Kidney (tissue), 22 donors: ENCODE measurements at places on chromosomes 4 and X. TPM values are rescaled to one million over a fixed set of nuclear protein-coding genes. Genes with fewer than 3 reads are reported as not detected.

FOXP3 gene
- 2.0 TPM for total RNA-seq

F8A3 gene
- 8.2 TPM for total RNA-seq

STBD1 gene
- 4.5 TPM for total RNA-seq

MYOZ2 gene
- 0.19 TPM for total RNA-seq

MFAP3L gene
- 35.1 TPM for total RNA-seq

SLC25A43 gene
- total RNA-seq, result 15.5 TPM

FAM184B gene
- total RNA-seq, result 0.09 TPM

XIAP gene
- total RNA-seq, result 70.9 TPM

CXCL6 gene
- 8.2 TPM for total RNA-seq

TMPRSS11D gene
- total RNA-seq, result not detected

FATE1 gene
- total RNA-seq, result not detected

PDE5A gene
- 29.4 TPM for total RNA-seq

MMRN1 gene
- 28.9 TPM for total RNA-seq
